Calu3 (cell line): ENCODE measurements at places on chromosomes 1 and 21. TPM values are rescaled to one million over a fixed set of nuclear protein-coding genes. Genes with fewer than 3 reads are reported as not detected.

RPS6KC1 gene
- total RNA-seq, result 23.5 and 24.1 TPM in 2 replicates

GRCh38 chr1:113233441-113233840 is 156.9 kb upstream of the MAGI3 start:
- no peak overlapping the region for H3K4me3 ChIP-seq
- no peak overlapping the region for H3K27ac ChIP-seq
- no peaks in the 10 kb centered on the region for H3K36me3 ChIP-seq

LIN28A gene
- total RNA-seq, result not detected in 2 replicates

GRCh38 chr1:58065520-58065919 is 481.0 kb downstream of the OMA1 start:
- H3K27ac ChIP-seq, result peak overlapping the region; percentile 90
- peaks cover 33% of the 10 kb centered on the region for H3K4me1 ChIP-seq
- no peaks in the 10 kb centered on the region for H3K27me3 ChIP-seq

ADAMTSL4 gene
- total RNA-seq, result 1.9 and 2.7 TPM in 2 replicates

B3GALT5 gene
- total RNA-seq, result 40.8 and 48.2 TPM in 2 replicates

DNA sequence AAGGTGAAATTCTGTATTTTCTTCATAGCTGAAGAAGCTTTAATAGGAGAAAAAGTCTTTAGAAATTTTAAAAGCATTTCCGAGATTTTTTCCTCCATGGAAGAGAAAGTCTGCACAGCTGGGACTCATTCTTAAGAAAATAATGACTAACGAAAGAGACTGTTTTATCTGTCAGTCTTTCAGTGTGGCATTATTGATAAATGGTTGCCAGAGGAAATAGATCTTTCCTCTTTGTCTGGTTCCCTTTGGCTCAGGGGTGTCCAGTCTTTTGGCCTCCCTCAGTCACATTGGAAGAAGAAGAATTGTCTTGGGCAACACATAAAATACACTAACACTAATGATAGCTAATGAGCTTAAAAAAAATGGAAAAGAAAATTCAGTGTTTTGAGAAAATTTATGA is 49.9 kb downstream of the KDM1A start:
- H3K36me3 ChIP-seq, result peaks cover 13% of the 10 kb centered on the region
- no peaks in the 10 kb centered on the region for H3K27me3 ChIP-seq
- no peak overlapping the region for H3K4me3 ChIP-seq
- no peak for DNase-seq
- H3K27ac ChIP-seq, result no peak overlapping the region

- DNase-seq, result no peak
- peaks cover 18% of the 10 kb centered on the region for H3K36me3 ChIP-seq
- peaks cover 8% of the 10 kb centered on the region for H3K4me1 ChIP-seq
- H3K27me3 ChIP-seq, result peaks cover 37% of the 10 kb centered on the region
- H3K4me3 ChIP-seq, result no peak overlapping the region
Measured at GRCh38 chr1:215084621-215085020, 2.1 kb downstream of the KCNK2 start.

GRCh38 chr1:99886841-99887240 is 36.7 kb downstream of the AGL start:
- H3K4me1 ChIP-seq, result no peaks in the 10 kb centered on the region
- H3K27me3 ChIP-seq, result no peaks in the 10 kb centered on the region
- no peak overlapping the region for H3K4me3 ChIP-seq
- DNase-seq, result no peak
- no peak overlapping the region for H3K27ac ChIP-seq
